Fibroblast of skin of right biceps (primary cell): ENCODE measurements at places on chromosomes 3 and 15.

GRCh38 chr15:70875001-70875782, 17.0 kb downstream of the THAP10 start:
- DNase-seq, result peak; percentile 51

- no peak for DNase-seq
Measured at GRCh38 chr3:190807719-190808375, 54.6 kb downstream of the GMNC start.

DNA sequence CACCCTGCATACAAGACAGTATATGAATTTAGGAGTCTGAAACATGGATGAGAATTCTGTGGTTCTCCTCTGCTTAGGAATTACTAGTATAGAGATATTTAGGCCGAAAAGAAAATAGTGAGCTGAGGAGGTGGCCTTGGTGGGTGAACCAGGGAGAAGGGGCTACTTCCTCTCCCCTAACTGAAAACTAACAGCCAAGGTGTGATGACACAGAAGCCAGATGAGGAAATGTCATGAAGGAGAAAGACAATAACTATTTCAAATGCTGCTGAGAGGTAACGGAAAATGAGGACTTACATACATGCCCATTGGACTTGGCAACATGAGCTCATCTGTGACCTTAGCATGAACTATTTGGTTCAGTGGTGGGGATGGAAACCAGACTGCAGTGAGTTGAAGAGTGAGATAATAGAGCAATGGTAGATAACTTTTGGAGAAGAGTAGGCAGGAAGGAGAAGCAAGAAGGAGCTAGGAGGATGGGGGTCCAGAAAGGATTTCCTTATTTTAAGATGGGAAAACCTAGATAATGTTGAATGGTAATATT, 114.4 kb upstream of the TSPAN3 start:
- DNase-seq, result peak; percentile 39

- DNase-seq, result peak; percentile 96
Measured at GRCh38 chr15:90004671-90005070, 3.5 kb downstream of the ZNF710 start.

- DNase-seq, result no peak
Measured at GRCh38 chr3:32153414-32154204, 47.2 kb downstream of the GPD1L start.

DNA sequence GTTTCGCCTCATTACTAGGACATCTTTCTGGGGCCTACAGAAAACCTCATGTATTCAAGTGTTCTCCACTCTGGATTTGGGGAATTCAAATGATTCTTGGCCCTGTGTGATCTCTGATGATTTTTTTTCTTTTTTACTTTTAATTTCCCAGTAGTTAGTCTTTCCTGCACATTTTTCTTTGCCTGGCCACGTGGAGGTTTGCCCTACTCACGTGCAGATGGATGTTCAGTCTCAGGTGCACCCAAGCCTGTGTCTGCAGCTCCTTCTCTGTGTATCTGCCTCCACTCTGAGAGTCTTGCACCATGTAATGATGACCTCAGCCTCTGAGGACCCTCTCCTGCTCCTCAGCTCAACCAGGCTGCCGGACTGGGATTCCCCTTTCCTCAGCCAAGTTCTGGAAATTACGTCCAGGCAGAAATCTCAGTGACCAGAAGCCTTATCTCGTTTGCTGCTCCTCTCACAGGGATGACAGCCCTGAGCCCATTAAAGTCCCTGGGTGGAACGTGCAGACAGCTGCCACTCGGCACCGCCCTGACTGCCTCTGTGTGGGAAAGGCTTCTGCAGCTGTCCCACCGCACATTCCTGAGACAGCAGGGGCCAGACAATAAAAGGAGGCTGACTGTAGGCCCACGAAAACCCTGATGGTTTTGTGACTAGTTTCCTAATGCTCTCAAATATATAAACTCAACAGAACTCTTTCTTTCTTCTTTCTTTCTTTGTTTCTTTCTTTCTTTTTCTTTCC, 31.4 kb upstream of the GABRB3 start:
- DNase-seq, result no peak

GRCh38 chr15:38702178-38702912, 137.7 kb upstream of the RASGRP1 start:
- DNase-seq, result no peak

DNA sequence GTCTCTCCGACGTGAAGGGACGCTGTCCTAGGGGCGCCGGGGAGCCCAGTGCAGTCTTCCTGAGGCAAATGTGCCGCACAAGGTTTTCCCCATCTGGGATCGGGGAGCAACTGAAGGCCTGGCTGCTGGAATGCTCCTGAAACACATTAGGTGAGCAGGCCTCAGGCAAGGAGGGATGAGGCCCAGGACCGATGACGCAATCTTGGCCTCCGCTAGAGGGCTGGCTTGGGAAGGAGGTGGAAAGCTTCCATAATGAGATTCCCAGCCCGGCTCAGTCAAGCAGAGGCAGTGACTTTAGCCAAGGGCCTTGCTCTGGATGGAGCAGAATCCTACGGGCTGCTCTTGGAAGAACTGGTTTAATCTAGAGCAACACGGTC, 50.8 kb downstream of the CPN2 start:
- DNase-seq, result peak; percentile 72

- DNase-seq, result no peak
Measured at GRCh38 chr15:96737408-96737807, 406.9 kb downstream of the NR2F2 start.

DNA sequence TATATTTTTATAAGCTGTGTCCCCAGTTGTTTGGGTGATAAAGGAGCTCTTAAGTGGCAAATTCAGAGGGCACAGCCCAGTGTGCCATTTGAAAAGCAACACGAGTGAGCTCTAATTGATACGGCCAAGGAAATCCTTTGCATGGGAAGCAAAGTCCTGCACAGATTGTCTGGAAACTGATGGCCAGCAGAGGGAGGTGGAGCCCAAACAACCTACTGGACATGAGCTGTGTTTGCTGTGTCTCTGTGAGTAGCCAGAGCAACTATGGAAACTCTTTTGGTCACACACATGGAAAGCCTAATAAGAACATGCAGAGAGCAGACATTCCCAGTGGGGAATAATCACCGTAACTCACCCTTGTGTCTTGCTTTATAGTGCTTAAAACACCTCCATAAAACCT, 24.4 kb downstream of the ONECUT1 start:
- no peak for DNase-seq

DNA sequence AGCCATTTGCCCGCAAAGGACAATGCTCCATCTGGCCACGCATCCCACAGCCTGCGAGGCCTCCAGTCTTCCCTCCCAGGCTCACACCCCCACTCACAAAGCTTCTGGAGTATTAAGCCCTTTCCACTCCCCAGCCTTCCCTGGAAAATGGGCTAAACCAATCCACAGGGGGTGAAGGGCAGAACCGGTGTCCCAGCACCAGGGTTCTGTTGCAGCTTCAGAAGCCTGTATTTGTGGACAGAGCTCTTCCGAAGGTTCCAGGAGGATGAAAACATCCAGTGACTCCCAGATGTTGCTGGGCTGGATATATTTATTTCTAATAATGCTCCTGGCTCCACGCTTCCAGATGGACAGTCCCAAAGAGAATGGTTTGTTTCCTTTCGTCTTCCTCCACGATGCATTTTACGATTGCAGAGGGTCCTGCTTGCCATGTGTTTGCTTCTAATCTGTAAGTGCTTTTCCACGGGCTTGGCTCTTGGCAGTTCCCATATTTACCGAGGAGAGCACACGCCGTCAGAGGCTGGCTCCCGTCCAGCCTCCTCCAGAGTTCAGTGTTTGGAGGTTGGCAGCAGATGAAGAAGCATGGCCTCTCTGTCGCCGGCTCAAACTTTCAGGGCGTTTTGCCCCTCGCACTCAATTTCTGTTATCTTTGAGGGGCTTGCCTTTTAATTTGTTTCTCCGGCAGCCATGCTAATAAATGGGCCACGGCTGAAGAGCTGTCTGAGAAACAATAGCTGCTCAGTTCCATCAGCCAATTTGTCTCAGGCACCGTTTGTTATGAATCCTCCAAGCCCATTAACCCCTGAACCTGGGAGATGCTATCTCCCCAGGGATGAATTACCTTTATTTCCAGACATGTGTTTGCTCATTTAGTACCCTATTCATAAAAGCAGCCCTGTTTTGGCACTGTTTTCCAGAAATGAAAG, 367.9 kb upstream of the PROK2 start:
- DNase-seq, result peak; percentile 78

- DNase-seq, result no peak
Measured at GRCh38 chr3:54079314-54079713, 43.0 kb upstream of the CACNA2D3 start.

- DNase-seq, result peak; percentile 48
Measured at GRCh38 chr15:79641841-79642240, 209.7 kb downstream of the MINAR1 start.

- DNase-seq, result no peak
Measured at GRCh38 chr3:115204475-115204874, 57.4 kb upstream of the ZBTB20 start.

DNA sequence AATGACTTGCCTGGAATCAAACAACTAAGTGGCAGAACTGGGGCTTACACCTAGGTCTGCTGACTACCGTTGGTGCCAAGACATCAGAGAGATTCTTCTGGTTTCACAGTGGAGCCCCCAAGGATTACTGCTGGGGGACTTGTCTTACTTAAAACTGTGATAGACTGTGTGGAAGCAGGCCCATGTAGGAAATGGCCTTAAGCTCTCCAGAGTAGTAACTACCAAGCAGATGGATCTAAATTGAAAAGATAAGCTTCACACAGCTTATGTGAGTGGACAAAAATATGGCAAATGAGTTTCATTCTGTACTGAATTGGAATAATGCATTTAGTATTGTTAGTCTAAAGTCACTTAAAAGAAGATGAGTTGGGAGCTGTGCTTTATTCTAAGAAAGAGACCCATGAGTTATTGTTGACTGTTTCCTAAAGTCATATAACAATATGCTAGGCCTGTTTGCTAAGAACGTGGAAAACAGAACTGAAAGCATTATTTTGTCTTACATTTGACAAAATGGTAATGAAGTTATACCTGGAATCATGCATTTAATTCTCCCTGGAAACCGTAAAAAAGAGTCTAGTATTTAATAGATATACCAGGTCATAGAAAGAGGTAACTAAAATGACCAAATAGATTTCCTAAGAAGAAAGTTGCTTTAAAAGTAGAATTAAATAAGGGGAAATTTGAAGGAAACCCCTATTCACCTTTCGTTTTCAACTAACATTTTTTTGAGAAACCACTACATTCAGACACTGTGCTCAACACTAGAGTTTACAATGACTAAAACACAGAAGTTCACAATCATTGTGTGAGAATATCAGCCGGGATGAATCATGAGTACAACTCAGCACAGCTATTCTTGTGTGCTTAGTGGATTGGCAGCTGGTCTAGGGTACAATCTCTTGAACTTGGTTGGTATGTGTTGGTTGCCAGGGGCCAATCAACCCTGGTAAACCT, 13.0 kb upstream of the MAPK6 start:
- DNase-seq, result peak; percentile 51

DNA sequence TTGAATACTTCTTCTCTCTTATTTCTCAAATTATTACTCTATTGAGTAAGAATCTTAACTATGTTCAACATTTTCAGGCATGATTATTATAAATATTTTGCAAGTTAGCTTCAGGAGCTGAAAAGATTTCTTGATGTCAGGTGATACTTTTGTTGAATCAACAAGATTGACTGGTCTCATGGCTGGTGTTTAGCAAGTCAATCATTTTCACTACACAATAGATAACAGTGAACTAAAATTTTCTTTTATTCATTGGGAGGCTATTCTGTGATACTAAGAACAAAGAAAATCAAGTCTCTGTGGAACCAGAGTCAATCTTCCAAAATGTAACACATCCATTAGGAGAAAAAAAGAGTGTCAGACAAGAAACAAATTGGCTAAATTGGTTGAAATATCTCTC, 476.7 kb downstream of the CNTN3 start:
- no peak for DNase-seq

- DNase-seq, result no peak
Measured at GRCh38 chr3:72210261-72210660, 425.3 kb upstream of the PROK2 start.

DNA sequence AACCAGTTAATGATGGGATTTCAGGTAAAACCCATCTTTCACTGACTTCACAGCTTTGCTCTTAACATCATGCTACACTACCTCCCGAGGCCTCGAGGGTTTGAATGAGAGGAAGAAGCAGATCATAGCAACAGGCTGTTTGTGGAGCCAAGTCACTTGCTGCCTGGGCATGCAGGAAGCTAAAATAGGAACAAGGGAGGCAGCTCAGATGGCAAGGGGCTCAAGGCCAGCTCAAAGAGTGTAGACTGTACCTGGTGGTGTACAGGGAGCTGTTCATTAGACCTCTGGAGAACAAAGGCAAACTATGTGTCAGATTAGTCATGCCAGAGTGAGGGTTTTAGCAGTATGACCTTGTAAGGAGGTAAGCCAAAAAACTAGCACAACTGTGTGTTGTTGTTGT, 28.8 kb downstream of the ARRDC4 start:
- no peak for DNase-seq
